Forelimb muscle (tissue), 1 donor: ENCODE measurements at places on chromosomes 5 and 9.

DNA sequence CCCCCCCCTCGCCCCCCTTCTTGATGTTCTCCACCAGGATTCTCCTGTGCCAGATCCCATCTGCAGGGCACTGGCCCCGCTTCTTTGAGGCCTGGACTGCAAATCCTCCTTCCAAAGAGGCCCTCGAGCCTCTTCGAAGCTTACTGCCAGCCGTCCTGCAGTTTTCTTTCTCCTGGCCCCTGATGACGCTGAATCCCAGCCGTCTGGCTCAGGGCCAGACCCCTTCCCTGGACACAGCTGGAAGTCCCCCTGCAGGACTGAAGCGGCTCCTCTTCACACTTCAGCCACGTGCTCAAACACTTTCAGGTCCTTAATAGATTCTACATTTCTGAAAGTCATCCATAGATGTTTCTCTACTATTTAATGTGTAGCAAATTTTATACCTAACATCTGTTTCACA is 121.5 kb downstream of the EHMT1 start:
- peak; percentile 25 for DNase-seq

- no peak for DNase-seq
Observed at GRCh38 chr9:95433096-95433819, 83.5 kb downstream of the PTCH1 start.

DNA sequence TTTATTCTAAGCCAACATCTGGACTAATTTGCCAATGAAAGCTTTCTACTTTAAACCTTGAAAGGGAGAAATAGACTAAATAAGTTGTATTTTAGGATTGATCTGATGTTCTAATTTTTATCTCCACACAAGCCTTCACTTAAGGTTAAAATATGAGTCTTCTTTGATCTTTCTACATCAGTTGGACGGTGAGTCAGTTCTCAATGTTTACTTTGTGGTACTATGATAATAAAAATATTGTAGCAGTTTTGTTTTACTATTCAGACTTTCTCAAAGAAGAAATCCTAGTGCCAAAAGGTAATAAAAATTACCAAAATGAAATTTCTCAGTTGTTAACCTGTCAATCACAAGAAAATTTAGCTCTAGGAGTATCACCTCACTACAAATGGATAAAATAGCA is 203.5 kb upstream of the RGMB start:
- no peak for DNase-seq

DNA sequence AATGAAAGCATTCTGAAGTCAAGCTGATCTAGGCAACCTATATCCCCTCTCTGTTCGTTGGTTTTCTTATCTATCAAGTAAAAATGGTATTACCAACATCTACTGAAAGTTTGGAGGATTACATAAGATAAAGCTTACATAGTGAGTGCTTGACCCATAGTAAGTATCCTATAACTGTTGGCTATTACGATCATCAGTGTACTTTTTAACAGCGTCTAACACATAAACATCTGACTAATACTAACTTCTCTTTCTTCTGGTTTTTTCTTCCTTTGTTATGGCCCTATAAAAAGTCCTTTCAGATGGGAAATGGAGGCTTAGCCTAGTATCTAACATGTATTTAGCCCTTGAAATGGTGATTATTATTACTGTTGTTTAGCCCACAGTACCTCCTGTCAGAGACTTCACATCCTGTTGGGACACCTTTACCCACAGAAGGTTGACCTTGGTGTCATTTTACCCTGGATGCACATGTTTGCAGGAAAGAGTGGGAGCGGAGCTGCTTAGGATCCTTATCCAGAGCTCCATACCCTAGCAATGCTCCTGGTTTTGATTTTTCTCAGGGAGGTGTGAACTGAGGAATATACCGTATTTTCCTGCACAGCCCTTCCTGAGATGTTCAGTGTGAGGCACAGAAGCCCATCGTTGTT is 6.0 kb downstream of the INSYN2B start:
- no peak for DNase-seq

- DNase-seq: no peak
Observed at GRCh38 chr5:142660731-142661130, 25.2 kb downstream of the FGF1 start.

DNA sequence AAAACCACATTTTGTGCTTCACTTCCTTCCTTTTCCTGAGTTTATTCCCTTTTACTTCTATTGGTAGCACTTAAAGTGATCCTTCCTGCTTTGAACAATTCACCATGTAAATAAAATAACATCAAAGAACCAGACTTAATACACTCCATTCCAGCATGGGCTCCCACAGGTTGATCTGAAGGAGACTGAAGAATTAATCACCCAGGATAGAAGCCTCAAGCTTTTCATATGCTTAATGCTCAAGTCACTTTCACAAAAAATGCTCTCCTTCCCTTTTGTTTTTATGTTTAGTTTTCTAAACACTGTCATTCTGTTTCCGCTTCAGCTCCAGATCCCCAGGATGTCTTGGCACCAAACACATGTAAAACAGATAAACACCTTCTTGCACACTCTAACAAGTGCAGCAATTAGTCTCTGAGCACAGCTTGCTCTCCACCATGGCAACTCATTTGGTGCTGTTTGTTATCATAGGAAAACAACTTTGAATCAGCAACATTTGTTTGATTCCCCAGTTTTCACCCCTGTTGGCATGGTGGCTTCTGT is 37.0 kb downstream of the DMRTA1 start:
- no peak for DNase-seq

DNA sequence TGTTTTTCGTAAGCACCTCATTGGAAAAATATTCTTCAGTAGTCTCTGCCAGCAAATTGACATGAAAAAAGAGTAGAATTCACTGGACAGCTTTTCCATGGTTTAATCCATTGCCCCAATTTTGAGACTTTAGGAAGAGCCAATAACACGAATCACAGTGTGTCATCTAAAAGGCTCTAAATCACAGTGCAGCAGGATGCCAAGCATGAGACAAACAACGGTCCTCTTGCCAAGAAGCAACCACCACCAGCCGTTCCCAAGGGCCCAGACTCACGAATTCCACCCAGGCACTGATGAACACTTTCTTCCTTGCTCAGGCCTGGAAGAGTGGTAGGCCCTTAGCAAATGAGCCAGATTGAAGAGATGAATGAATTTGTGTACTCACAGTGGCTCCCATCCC is 18.3 kb upstream of the IRX4 start:
- no peak for DNase-seq

GRCh38 chr9:133046900-133047295 is 14.9 kb upstream of the CEL start:
- no peak for DNase-seq

DNA sequence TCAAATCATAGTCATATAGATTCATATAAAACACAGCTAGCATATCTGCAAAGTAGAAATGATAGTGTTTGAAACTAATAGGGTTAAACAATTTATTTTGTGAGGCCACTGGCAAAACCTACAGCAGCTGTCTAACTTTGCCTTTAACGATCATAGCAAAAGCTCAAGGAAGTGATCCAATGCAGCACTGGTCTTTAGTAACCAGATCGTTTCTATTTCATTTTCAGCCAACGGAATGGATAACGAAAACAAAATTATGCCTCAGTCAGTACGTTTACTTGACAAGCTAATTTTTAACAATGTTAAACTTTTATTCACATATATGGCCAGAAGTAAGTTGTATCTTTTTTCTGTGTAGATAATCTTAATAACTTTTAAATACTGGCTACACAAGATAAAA is 17.7 kb downstream of the MLLT3 start:
- no peak for DNase-seq

DNA sequence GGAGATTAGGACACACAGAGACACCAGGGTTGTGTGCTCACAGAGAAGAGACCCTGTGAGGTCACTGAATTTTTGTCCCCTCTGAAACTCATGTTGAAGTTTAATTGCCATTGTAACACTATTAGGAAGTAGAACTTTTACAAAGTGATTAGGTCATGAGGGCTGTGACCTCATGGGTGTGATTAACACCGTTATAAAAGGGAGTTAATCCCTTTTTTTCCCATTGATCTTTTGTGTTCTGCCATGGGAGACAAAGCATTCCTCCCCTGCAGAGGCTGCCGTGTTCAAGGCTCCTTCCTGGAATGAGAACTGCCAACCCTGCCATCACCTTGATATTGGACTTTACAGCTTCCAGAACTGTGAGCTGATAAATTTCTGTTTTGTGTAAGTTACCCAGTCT is 221.0 kb downstream of the ADCY2 start:
- no peak for DNase-seq

DNA sequence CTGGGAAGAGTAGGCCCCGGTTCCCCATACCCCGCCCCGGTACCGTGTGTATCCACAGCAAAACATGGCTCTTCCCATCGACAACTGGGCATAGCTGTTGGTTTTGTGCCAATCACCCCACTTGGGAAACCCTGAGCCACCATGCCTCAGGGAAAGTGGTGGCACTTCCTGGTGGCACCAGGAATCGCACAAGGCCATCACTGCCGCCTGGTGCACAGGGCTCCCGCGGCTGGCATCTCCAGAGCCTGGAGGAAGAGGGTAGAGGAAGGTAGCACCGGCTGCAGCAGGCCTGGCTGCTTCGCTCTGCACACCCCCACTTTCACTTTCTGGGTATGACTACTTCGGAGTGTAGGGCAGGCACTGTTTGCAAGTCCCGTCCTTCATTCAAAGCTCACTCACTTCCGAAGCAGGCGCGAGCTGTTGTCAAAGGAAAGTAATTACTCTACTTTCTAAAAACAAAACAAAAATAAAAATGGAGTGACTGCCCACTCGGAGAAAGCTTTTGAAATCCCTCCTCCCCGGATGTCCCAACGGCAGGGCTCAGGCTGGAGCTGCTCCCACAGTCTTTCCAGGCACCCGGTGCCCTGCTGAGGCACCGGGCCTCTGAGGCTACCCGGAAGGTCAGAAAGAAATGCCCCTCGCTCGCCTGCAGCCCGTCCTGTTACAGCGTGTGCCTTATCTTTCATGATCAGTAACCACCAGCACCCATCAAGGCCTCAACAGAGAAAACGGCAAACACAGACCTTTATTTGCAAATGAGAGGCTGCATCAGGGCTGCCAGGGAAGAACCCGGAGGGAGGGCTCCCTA is 2.0 kb downstream of the BRD3 start:
- DNase-seq: no peak

GRCh38 chr9:134814598-134815215 is 65.9 kb upstream of the FCN2 start:
- no peak for DNase-seq

GRCh38 chr9:125748446-125749099 is 1.4 kb downstream of the PBX3 start:
- DNase-seq: no peak

- peak; percentile 36 for DNase-seq
Observed at GRCh38 chr5:150058480-150059126, 27.8 kb downstream of the CSF1R start.

- no peak for DNase-seq
Observed at GRCh38 chr5:122863240-122863639, 17.8 kb downstream of the SNX24 start.

DNA sequence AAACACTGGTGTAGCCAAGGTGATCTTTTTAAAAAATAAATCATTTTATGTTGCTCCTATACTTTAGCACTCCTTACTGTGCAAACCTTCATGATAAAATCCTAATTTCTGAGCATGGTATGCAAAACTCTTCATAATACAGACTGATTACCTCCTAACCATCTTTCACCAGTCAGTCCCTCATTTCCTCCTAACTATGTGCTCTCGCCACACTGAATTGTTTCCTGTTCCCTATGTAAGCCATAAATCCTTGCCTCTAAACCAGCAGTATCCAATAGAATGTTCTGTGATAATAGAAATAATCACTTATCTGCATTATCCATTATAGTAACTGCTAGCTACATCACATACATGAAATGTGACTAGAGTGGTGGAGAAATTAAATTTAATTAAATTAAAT is 10.7 kb downstream of the AP3B1 start:
- DNase-seq: no peak

GRCh38 chr5:9519537-9519936 is 26.3 kb downstream of the SEMA5A start:
- DNase-seq: no peak

GRCh38 chr9:129140397-129141065 is 29.3 kb downstream of the PTPA start:
- DNase-seq: no peak

- DNase-seq: no peak
Observed at GRCh38 chr9:82466616-82467260, 478.2 kb downstream of the SPATA31D1 start.

- no peak for DNase-seq
Observed at GRCh38 chr5:1540166-1540565, 16.4 kb upstream of the LPCAT1 start.

GRCh38 chr5:36606428-36607113 is at the start of gene SLC1A3:
TSS of gene SLC1A3 (plus strand) at chr5:36606606. CDS start at chr5:36608424, 1,818 bp downstream.
- no peak for DNase-seq

- peak; percentile 57 for DNase-seq
Observed at GRCh38 chr5:167947306-167947705, 344.1 kb upstream of the WWC1 start.

GRCh38 chr5:141883184-141883891 is 5.1 kb upstream of the PCDH1 start:
- no peak for DNase-seq

DNA sequence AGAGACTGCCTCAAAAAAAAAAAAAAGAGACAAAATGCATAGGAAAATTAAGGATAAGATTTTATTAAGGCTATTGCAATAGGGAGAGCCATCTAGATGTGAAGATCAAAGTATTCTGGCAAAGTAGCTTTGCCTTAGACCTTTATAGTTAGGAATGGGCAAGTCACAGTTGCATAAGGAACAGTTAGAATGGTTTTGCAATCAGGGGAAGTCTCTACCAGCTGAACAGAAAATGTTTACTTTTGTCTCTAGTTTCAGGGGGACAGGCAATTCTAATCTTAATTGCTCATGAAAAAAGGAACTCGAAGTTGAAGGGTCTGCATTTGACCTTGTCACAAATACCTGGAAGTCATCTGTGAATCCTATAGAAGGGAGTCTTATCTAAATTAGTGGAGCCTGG is 13.1 kb upstream of the ATP6V1G1 start:
- DNase-seq: no peak

GRCh38 chr5:162393534-162393933 is 326.0 kb downstream of the GABRG2 start:
- no peak for DNase-seq

- DNase-seq: no peak
Observed at GRCh38 chr5:16774806-16775205, 158.0 kb upstream of the RETREG1 start.

DNA sequence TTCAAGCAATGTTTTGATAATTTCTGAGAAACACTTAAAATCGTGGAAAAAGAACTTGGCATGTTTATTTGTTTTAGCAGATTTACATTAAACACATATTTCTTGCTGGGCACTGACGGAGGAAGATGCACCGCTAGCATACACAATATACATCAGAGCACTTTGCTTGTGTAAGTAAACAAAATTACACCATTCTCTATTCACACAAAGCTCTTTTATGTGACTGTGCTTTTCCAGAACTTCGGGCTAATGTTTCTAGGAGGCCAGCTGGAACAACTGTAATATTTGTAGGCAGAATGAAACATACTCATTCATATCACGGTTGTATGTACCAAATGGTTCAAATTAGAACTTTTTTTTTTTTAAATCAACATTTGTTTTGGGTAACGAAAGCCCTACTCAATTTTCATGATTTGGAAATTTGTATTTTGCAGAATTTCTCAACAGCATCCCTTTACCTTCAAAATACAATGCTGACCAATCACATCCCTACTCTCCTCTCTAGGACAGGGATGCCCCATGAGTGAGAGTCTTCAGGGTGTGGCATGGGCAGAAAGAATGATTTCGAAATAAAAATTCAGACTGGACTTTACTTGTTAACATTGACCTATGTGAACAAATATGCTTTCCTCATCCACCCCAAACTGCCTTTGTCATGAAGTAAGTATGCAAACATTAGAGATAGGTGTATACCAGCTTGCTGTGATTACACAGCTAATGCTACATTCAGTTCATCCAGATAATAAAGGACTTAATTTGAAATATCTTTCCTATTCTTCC is 425.1 kb downstream of the BNC2 start:
- no peak for DNase-seq
